GM12892 (cell line): ENCODE measurements at places on chromosomes 13 and 19.

- no peak for DNase-seq
Measured at GRCh38 chr13:18947376-18947977, 234.1 kb downstream of the TUBA3C start.

DNA sequence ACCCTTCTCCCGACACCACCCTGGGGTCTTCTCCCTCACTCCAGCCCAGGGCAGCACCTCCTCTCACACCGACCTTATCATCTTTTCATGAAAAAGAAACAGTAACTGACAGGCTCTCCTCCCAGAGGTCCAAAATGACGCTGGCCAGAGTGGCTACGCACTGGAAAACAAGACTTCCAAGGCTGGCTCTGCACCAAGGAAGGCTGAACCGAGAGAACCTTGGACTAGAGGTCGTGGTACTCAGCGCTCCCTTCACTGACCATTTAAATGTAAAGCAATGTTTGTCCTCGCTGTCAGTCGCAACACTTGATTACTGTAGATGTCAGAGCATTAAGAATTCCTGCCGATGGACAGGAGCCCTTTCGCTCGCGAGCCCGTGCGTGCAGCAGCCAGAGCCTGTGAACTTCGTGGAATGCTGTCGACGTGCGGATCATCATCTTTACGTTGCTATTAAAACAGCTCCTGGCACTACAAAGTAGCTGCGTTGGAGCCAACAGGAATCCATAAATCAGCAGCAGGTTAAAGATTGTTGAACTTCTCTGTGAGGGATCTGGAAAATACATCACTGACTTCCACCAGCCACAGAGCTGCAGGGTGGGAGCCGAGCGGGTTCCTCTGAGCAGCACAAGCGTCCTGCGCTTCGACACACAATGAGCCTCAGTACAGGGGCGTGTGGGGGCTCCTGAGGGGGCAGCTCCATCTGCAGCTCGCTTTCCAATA lies 125.5 kb upstream of the MCF2L start:
- DNase-seq, result no peak

- no peak for DNase-seq
Measured at GRCh38 chr19:1052349-1052975, 12.6 kb downstream of the ABCA7 start.

DNA sequence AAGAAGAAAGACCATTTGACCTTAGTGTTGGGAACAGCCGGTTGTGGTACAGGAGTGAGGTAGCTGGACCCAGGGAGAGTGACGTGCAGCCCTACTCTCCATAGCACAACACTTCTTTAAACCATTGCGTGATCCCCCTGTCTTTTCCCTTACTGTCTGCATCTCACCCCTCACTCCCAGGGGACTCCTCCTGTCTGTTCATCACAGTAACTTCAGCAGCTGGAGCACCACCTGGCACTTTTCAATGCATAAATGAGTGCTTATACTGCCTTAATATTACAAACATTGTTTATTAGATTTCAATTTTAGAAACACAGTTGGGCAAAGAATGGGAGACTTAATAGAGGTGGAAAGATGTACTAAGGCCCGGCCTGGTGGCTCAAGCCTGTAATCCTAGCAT lies 285.5 kb downstream of the UQCRFS1 start:
- DNase-seq, result no peak

- DNase-seq, result no peak
Measured at GRCh38 chr13:44752164-44752563, 176.0 kb upstream of the TSC22D1 start.

GRCh38 chr13:79522583-79522982 lies 41.6 kb downstream of the NDFIP2 start:
- no peak for DNase-seq

DNA sequence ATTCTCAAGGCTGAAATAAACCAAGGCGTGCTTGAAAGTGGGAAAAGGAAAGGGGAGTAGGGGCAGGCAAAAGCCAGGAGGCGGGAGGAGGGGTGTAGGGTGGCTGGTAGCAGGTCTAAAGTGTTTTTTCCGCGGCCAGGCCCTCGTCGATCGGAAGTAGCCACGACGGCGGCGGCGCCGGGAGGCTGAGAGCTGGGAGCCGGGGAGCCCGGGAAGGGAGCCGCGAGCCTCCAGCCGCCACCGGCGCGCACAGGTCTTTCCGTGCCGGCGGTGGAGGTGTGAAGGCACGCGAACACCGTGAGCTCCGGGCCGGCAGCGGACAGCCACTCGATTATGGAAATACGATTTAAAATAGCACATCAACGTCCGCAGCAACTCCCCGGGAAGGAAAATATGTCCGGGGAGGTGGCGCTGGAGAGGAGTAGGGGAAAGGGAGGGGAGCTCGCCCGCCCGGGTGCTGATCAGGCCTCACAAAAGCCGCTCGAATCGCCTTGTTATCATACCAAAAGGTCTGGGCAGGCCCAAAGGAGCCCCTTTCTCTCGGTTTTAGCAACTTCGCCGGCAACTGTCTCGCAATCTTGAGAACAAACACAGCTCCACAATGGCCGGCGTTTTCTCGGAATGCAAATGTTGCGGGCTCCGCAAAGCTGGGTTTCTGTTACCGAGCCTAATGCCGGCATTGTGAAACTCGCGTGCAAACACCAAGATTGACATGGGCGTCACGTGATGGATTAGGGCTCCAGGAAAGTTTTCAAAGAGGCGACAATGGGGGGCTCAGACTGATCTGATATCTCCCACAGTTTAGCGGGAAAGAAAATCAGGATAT lies 2.9 kb upstream of the PCDH8 start:
- DNase-seq, result peak; percentile 55

GRCh38 chr13:22369090-22369489 lies 698.2 kb downstream of the FGF9 start:
- no peak for DNase-seq

- DNase-seq, result no peak
Measured at GRCh38 chr13:77720988-77721387, 23.5 kb downstream of the SLAIN1 start.

DNA sequence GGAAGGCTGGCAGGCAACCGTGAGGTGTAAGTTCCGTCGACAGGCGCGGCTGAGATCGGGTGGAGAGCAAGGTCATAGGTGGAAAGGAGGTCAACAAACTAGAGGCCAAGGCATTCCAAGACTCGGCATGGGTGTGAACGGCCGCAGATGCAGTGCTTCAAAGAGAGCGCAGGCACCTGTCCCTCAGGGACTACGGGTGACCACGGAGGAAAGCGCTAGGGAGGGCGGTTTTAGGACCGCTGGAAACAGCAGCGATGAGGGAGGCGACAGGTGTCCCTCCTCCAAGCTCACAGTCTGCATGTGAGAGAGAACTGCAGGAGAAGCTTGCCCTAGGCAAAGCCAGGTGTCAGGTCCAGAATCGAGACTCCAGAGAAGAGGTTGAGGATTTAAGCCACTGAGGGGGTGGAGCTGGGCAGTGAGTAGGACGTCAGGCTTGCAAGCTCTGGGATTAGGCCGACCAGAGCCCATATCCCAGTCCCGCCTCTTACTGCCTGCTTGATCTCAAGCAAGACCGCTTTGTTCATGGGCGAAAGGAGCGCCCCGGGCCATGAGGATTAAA lies 1.6 kb upstream of the MLNR start:
- no peak for DNase-seq

DNA sequence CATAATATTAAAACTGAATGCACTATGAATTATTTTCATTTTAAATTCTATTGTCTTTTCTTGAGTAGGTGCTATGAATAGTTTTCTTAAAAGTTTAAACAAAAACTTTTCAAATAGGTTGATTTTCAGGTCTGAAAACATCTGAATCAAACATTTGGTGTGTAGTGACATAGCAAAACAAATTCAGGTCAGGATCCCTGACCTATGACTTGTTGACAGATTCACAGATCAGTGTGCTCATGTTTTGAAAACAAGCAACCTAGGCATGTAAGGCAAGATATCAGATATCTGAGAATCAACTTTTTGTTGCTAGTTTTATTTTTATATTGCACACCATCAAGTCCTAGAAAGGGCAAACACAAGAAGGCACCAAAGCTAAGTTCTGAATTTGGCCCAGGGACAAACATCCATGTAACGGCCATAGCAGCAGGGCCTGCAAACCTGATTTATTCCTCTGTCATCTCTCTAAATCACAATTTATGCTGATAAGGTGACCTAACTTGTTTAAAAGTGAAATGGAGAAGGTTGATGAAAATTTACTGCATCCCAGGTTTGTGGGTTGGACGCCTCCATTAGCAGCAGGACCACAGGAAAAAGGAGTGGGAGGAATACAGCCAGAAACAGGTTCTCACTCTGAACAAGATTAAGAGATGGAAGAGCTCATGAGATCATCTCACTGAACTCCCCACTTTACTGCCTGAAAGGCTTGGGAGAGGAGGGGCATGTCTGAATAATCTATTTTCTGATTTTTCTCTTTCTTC lies 337.7 kb downstream of the KCNRG start:
- DNase-seq, result no peak

GRCh38 chr19:56969759-56970178 lies 129.2 kb upstream of the PEG3 start:
- no peak for DNase-seq

GRCh38 chr13:94987869-94988268 lies 275.5 kb upstream of the SOX21 start:
- no peak for DNase-seq

GRCh38 chr13:73065036-73065435 lies 6.2 kb downstream of the KLF5 start:
- DNase-seq, result no peak

DNA sequence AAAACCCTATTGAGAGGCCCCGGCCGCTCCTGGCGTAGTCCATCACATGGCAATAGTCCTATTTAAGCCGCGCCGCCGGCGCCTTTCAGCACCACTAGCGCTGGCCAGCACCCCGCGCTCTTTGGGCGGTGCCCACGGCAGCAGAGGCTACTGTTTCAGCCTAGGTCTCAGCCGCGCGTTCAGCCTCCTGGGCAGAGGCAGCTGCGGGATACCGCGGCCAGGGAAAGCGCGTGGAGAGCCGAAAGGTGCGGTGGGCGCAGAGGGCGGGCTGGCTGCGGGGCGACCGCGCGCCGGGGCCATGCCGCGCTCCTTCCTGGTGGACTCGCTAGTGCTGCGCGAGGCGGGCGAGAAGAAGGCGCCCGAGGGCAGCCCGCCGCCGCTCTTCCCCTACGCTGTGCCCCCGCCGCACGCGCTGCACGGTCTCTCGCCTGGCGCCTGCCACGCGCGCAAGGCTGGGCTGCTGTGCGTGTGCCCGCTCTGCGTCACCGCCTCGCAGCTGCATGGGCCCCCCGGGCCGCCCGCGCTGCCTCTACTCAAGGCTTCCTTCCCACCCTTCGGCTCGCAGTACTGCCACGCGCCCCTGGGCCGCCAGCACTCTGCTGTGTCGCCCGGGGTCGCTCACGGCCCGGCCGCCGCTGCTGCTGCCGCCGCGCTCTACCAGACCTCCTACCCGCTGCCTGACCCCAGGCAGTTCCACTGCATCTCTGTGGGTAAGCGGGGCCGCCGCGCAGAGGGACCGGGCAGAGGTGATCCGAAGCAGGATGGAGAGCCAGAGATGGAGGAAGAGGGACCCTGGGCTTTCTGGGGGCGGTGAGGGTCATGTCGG lies at the start of gene GSX1:
TSS of gene GSX1 (plus strand) at position 91 of the 826 bp plus-strand sequence. CDS start at position 299, 208 bp downstream.
- DNase-seq, result no peak

DNA sequence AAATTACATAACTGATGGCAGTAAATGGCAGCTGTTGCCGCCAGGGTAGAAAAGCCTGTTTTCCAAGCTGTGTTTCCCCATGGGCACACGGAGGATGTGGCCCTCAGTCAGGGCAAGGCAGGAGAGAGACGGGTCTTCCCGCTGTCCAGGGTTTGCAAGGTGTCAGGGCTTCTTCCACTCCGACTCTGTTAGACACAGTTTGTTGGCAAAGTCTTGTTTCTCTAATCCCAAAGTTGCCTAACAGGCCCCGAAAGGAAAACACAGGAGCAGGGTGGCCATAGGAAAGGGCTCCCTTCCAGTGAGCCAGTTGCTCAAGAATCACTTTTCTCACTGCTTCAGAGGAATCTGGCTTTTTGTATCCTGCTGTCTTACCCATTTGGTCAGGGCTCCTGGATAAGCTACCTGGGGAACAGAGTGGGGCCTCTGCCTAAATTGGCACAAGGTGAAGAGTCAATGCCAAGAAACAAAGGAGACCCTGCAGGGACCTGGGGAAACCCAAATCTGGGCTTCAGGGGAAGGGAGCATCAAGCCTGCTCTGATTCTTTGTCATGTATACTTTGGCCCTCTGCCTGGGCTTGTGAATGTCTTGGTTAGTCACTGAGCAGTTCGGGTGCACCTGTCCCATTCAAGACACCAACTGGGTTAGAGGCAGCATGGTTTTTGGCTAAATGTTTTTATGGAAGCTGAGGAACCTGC lies 29.0 kb upstream of the CXCL17 start:
- no peak for DNase-seq

DNA sequence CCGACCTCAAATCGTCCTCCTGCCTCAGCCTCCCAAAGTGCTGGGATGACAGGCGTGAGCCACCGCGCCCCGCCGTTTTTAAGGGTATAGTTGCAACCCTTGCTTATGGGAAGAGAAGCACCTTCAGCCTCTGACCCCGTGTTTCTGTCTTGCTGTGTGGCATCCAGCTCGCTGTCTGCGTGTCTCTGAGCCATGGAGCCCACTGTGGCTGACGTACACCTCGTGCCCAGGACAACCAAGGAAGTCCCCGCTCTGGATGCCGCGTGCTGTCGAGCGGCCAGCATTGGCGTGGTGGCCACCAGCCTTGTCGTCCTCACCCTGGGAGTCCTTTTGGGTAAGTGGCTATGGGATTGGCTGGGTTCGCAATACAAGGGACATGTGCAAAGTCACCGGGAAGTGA lies 29.5 kb downstream of the TMPRSS9 start:
- no peak for DNase-seq

DNA sequence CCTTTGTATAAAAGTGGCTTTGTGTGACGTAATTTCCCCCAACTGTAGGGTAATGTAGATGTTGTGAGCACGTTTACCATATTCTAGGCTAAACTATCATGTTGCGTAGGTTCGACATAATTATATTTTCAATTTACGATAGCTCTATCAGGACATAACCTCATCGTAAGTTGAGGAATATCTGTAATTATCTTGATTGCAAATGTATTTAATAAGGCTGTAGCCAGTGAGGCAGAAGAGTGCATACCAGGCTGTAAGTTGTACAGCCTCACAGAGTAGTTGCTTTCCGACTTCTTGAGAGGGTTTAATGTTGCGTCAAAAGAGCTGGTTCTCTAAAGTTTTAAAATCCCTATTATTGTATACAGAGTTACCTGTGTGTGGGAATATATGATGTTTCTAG lies 839.4 kb upstream of the GPC6 start:
- DNase-seq, result no peak

DNA sequence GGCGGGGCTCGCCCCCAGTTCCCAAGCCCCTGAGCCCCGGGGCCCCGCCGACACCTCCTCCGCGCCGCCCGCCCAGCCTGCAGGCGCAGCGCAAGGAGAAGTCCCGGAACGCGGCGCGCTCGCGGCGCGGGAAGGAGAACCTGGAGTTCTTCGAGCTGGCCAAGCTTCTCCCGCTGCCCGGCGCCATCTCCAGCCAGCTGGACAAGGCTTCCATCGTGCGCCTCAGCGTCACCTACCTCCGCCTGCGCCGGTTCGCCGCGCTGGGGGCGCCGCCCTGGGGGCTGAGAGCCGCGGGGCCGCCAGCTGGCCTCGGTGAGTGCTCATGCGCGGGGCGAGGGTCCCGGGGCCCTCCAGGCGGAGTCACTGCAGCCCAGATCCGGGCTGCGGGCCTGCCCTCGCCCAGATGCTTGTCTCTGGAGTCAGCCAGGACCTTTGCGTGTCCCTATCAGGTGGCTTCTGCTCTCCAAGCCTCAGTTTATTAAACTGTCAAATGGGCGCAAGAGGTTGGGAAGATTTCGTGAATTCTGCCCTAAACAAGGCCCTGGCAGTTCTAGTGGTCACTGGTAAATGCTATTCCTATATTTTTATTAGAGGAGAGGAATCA lies 2.0 kb downstream of the NPAS1 start:
- DNase-seq, result no peak
